ENCODE measurements at places on chromosomes 7 and 10.

DNA sequence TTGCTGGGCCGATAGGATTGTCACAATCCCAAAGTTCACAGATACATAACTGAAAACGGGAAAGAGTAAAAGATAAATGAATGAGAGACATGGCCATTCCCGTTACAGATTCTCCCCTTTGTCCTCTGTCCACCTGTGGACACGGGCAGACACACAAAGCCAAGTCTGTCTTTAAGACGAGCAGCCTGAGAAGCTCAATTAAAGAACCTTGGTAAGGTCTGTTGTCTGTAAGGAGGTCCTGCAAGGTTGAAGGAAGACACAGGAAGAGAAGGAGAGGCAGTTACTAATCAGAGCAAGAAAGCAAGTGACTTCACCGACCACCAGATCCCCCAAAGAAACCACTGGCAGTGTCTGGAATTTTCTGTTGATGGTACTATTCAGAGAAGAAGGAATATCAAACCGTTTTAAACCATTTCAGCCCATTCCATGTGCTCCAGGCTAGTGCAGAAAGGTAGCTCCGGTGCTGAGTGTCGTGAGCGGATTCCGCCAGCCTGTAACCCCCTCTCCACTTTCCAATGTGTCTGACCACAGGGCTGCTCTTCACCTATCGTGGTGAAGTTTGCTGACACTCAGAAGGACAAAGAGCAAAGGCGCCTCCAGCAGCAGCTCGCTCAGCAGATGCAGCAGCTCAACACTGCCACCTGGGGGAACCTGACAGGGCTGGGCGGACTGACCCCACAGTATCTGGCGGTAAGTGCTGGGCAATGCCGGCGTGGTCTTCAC is 252.6 kb downstream of the CELF2 start:
- peak; percentile 73 for DNase-seq

DNA sequence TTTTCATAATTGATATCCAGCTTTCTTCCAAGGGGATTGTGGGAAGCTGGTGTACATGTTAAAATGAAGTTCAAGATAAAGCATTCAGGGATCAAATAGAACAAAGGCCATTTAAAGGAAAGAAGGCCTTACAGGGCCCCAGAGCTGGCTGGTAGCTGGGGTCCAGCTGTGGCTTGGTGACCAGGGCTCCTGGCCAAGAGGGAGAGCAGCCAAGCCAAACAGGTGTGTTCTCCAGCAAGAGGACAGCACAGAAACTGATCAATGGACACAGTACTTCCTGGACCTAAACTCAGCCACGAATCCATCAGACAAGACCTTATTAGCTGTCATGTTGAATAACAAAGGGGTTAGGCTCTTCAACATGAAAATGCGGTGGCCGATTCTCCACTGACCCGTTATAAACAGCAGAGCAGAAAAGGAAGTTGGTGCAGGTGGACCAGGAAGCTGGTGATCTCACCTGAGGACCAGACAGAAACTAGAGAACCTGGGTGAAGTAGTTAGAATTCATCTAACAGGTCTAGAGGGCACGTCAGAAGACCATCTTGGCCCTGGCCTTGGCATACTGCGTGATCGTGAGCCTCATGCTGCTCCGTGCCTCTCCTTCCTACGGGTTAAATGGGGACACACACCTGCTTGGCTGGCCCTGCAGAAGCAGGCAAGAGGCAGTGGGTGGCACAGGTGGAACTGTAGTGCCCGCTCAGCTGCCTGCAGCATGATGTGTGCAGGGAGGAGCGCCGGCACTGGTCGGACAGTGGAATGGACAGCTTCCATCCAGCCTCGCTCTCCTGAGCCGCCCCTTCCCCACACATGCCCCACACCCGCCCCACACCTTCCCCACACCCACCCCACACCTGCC is 53.8 kb downstream of the PARP12 start:
- DNase-seq, result no peak

DNA sequence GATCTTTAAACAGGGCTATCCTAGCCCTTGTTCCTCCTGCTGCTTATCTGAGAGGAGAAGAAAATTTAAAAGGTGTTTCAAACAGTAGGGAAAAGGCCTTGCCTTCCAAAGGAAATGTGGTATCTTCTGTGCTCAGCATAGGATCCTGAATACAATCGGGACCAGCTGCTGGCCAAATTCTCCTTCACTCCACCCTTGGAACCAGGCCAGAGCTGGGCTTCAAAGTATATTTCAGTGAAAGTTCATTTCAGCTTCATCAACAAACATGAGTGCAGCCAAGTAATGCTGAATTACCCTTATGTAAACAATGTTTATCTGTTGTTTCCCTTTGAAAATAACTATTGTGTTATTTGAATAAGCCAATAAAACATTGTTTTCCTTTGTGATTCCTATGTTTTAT is 146.5 kb upstream of the MEOX2 start:
- DNase-seq, result no peak

GRCh38 chr7:72223351-72223750 is 188.8 kb downstream of the CALN1 start:
- no peak for DNase-seq

- DNase-seq, result no peak
These were observed 146.7 kb upstream of the PFKP start for GRCh38 chr10:2920637-2921036.

- DNase-seq, result no peak
These were observed 44.1 kb upstream of the TARP start for GRCh38 chr7:38317515-38317914.
